ENCODE measurements at places on chromosomes 13 and 19.
A peak's percentile ranks its signal among the peaks of the same experiment; 100 is the strongest.

DNA sequence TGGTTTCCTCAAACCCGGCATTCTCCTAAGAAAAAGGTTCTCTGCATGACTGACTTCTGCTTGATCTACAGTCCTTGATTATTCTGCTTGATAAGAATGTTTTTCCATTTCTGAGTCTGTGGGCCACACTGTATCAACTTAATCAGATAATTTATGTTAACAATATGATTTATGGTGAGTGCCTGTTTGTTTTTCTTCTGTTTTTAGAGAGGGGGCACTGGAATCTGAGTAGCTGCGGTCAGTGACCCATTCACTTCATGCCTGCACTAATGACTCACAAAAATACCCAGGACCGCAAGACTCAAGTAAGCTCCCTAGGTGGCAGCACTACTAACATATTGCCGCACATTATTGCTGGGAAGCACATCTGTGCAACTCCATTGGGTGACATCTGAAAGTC lies 542.3 kb upstream of the ATXN8OS start:
- peak; percentile 55 for DNase-seq

GRCh38 chr13:51502153-51502651 lies 49.4 kb upstream of the INTS6 start:
- no peak for DNase-seq

DNA sequence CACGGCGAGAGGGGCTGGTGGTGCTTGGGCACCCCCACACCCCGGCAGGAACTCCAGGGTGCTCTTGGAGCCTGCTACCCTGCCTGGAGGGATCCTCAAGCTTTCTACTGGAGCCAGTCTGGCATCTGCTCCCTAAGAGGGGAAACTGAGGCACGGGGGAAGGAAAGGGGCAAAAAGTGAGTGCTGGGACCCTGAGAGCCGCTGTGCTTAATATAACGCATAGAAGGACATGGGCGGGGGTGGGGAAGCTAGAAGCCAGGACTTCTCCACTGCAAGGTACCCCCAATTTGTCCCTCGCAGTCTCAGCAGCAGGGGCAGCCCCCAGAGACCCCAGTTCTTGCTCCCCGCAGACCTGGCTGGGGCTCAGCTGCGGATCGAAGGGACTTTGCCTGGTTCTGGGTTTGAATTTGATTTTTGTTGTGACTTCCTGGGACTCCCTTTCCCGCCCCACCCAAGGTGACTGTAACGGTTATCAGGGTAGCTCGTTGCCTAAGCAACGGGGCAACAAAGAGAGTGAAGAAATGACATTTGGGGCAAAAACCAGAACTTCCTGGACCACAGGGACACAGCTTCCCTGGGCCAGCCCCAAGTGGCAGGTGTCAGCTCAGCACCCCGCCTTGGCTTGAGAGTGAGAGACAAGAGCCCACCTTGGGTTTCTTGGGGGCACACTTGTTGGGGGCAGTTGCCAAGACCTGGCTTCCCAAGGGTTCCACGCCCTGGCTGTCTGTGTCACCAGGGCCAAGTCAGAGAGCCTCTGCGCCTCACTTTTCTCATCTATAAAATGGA lies 638 bp downstream of the ADGRE5 start:
- peak; percentile 73 for DNase-seq

- no peak for DNase-seq
Measured at GRCh38 chr13:82791035-82791434, 1091.2 kb downstream of the SLITRK1 start.

DNA sequence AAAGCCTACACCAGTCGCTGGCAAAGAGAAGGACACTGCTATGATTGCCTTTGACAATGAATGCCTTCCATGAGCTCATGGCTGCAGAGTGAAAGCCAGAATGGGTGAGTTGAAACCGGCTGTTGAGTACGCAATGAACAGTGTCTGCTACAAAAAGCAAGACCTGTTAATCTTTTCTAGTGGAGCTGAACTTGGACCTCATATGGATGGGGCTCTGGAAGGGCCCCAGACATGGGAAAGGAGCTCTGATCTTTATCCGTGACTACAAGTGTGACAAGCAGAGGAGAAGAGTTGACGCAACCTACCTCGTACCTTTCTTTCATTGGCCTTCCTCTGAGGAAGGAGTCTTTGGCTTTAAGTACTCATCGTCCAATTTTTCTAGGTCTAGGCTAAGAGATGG lies 67.1 kb upstream of the TSC22D1 start:
- DNase-seq, result no peak
